H1 (cell line): ENCODE measurements at places on chromosomes 6 and 20.
A peak's percentile ranks its signal among the peaks of the same experiment; 100 is the strongest.

DNA sequence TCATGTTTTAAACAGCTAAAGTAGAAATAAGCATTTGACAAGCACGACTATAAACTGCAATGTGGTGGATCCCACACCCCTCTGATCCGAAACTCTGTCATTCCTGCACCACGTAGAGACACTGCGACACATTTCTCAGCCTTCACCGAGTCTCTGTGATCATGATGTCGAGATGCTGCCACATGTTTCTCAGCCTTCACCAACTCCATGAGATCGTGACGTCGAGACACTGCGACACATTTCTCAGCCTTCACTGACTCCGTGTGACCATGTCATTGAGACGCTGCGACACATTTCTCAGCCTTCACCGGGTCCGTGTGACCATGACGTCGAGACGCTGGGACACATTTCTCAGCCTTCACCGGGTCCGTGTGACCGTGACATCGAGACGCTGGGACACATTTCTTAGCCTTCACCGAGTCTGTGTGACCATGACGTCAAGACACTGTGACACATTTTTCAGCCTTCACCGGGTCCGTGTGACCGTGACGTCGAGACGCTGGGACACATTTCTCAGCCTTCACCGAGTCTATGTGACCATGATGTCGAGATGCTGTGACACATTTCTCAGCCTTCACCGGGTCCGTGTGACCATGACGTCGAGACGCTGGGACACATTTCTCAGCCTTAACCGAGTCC, 143.0 kb downstream of the TTLL2 start:
- no peak for DNase-seq

GRCh38 chr20:3900187-3900604, 11.0 kb downstream of the PANK2 start:
- DNase-seq: no peak

- no peak for DNase-seq
These were observed 184.2 kb upstream of the RALGAPA2 start for GRCh38 chr20:20896606-20897005.

- no peak for DNase-seq
These were observed 8.7 kb upstream of the ATRN start for GRCh38 chr20:3461911-3462677.

DNA sequence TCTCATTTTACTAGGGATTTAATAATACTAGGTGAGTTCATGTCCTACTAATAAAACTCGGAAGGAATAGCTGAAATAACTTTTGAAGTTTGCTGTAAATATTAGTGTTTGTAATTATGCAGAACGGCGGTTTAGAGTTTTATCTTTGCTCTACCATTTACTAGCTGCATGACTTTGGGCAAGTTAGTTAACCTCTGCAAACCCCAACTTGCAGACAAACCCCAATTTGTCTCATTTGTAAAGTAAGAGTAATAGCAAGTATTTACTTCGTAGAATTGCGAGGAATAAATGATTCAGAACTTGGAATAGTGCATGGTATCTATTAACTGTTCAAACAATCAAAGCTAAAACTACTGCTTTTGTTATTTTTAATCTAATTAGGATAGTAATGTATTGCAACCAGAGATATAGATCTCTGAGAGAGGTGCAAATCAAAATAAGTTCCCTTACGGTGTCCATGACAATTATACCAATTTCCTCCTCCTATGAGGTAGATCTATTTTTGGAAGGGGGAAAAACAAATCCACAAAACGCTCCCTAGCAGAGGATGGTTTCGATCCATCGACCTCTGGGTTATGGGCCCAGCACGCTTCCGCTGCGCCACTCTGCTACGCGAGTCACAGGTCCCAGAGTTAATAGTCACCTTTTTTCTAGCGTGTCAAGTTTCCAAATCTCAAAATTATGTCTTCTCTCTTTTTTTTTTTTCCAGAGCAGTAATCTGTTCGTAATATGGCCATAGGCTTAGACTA, 35.1 kb upstream of the BTN3A2 start:
- no peak for DNase-seq

DNA sequence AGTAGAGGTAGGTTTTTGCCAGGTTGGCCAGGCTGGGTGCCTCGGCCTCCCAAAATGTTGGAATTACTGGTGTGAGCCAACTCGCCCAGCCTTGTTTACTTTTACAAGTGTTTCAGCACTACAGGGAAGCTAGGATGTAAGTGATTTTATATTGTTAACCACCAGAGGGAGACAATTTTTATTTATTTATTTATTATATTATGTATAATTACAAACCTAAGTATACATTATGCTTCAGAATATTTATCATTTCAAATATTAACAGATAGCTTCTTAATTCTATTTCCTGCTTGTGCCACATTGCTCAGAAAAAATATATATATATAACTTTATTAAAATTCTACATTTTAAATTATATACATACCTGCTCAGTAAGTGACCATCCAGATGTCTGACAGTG, 9.8 kb downstream of the MMUT start:
- DNase-seq: no peak

DNA sequence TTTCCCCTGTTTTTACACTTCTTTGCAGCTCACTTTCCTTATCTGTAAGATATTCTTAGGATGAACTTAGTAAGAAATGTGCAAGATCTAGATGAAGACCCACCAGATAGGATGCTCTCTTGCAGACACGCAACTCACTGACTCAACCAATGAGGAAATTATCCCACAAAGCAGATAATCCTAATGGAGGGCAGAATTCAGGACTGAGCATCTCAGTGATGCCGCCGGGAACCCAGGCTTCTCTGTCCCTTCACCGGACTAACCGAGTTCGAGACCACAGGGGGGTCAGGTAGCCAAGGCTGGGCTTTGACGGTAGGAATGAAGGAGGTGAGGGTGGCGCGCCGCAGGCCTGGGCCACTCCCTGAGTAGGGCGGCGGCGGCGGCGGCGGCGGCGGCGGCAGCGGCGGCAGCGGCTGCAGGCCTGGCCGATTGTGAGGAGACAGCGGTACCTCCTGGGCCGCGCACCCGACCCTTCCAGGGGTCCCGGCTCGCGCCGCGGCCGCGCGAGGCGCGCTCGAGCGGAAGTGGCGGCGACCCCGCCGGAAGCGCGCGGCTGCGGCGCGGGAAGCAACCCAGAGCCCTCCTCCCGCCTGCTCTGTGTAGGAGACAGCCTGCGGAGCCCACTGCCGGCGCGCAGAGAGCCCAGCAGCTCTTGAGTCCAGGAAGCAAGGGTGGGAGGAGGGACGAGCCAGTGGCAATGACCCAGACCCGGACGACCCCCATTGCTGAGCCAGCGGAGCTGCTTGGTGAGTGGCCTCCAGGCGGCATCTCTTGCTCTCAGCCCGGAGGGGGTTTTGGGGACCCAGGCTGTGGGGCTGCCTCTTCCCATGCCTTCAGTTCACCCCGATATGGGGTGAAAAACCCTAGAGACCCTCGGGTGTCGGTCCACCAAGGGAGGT, at the start of gene KHDC1:
TSS of gene KHDC1 (minus strand) at position 526 of the 899 bp plus-strand sequence. CDS start 20,679 bp downstream, outside the sequence.
- DNase-seq: peak; percentile 74

DNA sequence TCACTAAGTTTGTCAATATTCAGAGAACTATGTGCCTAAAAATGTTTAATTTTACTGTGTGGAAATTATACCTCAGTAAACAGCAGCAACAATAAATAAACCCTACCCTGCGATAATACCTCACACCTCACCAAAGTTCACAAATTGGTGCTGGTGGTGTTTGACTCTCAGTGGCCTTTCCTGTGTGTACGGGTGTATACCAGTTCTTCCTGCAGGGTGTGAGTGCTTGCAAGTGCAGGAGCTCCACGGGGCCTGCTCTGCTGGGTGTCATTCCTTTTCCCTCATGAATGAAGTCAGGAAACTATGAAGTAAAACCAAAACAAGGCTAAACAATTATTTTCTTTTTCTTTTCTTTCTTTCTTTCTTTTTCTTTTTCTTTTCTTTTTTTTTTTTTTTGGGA, 4.1 kb upstream of the ENPP5 start:
- DNase-seq: no peak

- DNase-seq: no peak
These were observed 24.6 kb downstream of the MYLK4 start for GRCh38 chr6:2725999-2726567.

- no peak for DNase-seq
These were observed 299.1 kb upstream of the PRDM1 start for GRCh38 chr6:105786890-105787655.

DNA sequence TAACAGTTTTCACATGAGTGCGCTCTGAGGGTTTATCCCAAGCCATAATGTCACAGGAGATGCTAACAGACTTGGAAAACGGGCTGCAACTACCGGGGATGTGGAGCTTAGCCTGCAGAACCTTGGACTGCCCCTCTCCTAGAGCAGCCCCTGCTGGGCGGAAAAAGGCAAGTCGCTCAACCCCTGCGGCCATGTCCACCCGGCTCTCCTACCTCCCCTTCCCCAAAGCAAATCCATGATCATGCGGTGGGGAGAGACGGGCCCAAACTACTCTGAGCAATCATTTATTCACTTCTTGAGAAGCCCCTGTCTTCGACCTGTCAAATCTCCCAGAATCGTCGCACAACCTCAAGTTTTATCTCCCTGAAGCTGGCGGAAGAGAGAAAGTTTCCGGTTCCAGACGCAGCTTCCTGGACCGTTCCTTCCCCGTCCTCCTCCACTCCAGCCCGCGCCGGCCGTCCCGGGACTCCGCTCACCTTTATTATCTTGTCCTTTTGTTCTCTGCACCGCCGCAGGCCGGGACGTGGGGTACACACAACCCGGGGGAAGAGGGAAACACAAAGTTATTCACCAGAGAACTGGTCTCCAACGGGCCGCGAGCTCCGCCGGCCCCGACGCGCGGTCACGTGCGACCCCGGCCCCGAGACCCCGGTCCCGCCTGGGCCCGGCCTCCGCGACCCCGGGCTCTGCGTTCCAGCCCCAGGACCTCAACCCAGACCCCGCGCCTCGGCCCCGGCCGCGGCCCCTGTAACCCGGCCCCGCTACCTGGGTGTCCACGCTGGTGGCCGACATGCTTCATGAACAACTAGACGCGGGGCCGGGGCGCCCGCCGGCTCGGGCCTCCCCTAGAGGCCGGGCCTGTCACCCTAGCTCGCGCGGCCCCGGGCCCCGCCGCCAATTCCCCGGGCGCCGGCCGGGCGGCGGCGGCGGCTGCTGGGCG, 560 bp downstream of the YTHDF1 start:
- no peak for DNase-seq

DNA sequence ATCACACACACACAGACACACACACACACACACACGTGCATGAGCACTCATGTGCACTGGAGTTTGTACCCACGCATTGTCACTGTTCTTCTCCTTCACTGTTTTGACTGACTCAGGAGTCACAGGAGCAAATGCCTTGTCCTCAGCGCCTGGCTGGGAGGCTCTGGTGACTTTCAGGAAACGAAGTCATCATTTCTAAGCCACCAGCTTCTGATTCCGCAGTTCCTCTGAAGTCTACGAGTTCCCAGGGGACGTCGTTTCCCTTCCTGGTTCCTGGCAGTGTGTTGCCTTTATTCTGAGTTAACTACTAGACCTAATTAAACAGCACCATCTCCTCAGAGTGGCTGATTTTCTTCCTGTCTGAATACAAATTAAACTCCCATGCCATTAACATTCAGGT, 82.2 kb upstream of the PMEPA1 start:
- no peak for DNase-seq

GRCh38 chr20:53181866-53182376, 209.8 kb downstream of the TSHZ2 start:
- DNase-seq: no peak

- no peak for DNase-seq
These were observed 391.8 kb downstream of the CDC5L start for GRCh38 chr6:44779130-44779826.

GRCh38 chr20:6067763-6068318, 14.0 kb upstream of the LRRN4 start:
- no peak for DNase-seq

DNA sequence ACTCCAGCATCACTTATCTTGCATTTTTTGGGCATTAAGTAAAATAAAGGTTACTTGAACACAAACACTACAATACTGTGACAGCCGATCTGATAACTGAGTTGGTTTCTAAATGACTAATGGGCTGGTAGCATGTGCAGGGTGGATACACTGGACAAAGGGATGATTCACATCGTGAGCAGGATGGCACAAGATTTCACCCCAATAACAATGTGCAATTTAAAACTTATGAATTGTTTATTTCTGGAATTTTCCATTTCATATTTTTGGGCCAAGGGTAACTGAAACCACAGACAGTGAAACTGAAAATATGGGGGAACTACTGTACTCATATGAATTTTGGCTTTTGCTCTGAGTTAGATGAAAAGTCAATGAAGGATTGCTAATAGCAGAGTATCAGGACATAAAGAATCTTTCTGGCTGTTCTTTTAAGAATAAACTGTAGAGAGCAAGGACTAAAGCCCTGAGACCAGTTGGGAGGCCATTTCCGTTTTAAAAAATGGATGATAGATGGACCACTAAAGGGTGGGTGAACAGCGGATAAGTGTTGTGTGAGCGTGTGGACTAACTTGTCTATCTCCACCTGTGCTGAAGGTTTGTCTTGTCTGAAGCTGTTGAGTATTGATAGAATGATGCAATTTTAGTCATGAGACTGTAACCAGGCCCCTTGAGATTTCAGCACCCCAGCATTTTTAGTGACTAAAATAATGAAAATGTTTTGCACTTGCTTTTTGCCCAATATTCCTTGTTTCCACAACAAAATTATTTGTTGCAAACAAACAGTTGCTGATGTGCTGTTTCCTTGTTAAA, 8.2 kb downstream of the SPINT3 start:
- no peak for DNase-seq

- DNase-seq: no peak
These were observed 782 bp downstream of the TRMT11 start for GRCh38 chr6:125987026-125987617.

- DNase-seq: no peak
These were observed 375.1 kb downstream of the HACE1 start for GRCh38 chr6:104484626-104485025.

DNA sequence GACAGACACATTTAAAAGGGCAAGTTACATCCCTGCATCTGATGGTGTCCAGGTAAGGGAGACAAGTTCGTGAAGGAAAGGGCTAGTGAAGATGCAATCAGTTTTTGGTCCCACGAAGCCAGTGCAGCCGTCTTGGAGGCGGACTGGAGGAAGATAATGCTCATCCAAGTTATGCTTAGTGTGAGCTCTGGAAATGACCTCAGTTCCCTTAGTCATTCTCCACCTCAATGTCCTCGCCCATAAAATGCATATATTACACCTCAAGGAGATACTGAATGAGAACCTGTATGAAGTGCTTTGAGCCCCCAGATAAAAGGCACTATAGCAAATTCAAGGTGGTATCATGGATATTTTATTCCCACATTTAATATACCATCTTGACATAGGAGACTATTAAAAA, 358.8 kb downstream of the ADGRB3 start:
- DNase-seq: no peak

DNA sequence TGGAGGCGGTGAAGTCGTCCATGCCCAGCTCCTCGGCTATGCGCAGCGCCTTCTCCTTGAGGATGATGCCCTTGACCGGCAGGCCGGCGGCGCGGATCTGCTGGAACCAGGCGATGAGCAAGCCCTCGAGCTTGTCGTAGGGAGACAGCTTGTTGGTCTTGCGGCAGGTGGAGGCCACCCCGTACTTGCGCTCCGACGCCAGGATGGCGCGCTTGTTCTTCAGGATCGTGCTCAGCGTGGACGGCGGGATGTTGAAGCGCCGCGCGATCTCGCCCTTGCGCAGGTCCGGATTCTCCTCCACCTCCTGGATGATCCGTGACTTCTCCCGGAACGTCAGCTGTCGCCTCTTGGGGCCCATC, 435 bp downstream of the CENPB start:
- peak; percentile 70 for DNase-seq

GRCh38 chr6:108159981-108160380, 5.8 kb upstream of the NR2E1 start:
- no peak for DNase-seq
